CD4-positive, alpha-beta T cell treated with Interferon gamma for 1 hour (primary cell): ENCODE measurements at places on chromosomes 2 and 18.

GRCh38 chr18:22099925-22100324, 69.5 kb upstream of the GATA6 start:
- DNase-seq, result no peak

- DNase-seq, result peak; percentile 4
Measured at GRCh38 chr18:519019-519879, 18.7 kb upstream of the COLEC12 start.

DNA sequence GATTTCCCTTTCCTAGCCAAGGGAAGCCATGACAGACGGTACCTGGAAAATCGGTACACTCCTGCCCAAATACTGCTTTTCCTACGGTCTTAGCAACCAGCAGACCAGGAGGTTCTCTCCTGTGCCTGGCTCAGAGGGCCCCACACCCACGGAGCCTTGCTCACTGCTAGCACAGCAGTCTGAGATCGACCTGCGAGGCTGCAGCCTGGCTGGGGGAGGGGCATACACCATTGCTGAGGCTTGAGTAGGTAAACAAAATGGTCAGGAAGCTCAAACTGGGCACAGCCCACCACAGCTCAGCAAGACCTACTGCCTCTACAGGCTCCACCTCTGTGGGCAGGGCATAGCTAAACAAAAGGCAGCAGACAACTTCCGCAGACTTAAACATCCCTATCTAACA, 6.8 kb upstream of the CD207 start:
- no peak for DNase-seq

- no peak for DNase-seq
Measured at GRCh38 chr2:139196754-139197153, 416.6 kb upstream of the NXPH2 start.

- no peak for DNase-seq
Measured at GRCh38 chr2:47737-48136, 1.4 kb upstream of the FAM110C start.

GRCh38 chr2:234823196-234823876, 128.5 kb upstream of the SH3BP4 start:
- no peak for DNase-seq

DNA sequence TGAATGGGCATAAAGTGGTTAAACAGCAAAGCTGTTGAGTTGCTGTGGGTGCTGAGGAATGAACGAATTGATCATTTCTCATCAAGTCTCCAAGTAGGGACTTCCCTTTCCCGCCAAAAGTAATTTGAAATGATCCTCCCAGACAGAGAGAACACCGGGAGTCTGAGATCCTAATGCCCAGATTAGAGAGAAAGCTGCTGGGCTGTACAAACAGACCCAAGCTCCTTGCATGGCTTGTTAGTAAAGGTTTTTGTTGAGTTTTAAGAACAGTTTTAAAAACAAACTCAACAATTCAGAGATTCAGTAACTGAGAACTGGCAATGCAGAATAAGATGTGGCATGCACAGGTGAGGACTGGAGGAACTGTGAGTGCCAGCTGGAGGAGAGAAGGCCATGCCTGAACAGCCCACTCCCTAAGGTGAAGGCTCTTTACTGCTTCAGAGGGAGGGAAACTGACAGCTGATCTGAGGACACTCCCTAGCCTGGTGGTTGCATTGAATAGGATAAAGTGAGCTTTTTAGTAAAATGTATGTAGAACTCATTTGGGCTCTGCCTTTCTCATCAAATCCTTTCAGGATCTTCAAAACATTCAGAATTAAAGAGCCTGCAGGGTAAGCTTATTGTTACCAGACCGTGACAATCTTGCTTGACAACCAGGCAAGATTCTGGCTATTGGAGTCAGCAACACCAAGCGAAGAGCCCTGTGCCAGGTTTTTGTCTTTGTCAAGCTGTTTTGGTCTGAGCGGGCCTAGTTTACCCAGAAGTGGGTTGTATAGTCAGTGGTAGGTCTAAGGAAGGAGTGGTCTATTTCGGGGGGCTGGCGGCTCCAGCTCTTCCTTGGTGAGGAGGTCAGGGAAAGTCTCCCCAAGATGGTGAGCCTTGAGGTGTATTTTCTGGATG, 63.2 kb upstream of the IGFBP5 start:
- DNase-seq, result no peak

- no peak for DNase-seq
Measured at GRCh38 chr2:191693166-191693565, 15.2 kb downstream of the NABP1 start.

- no peak for DNase-seq
Measured at GRCh38 chr2:196925768-196926561, 542 bp downstream of the PGAP1 start.

DNA sequence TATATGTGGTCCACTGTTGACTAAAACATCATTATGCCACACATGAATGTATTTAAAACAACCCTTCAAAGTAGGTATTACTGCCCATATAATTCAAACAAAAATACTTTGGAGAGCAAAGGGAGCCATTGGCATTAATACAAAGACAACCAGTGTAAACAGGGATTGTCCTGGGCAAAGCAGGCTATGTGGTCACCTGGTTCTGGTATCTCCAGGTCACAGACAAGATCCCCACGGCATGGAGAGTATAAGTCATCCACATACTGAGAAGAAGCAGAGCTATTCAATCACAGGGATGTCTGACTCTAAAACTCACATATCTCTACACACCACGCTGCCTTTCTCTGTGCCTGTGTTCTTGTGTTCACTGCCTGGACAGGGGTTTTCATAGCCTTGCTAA, 81.4 kb upstream of the BZW1 start:
- DNase-seq, result no peak

GRCh38 chr2:164430166-164430783, 191.0 kb downstream of the GRB14 start:
- no peak for DNase-seq

DNA sequence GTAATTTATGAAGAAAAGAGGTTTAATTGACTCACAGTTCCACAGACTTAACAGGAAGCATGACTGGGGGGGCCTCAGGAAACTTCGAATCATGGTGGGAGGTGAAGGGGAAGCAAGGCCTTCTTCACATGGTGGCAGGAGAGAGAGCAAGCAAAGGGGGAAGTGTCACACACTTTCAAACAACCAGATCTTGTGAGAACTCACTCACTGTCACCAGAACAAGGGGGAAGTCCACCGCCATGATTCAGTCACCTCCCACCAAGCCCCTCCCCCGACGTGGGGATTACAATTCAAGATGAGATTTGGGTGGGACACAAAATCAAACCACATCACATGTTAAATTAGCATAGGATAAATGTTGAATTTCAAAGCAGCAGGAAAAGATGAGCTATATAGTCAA, 56.2 kb downstream of the STRADB start:
- DNase-seq, result no peak

- DNase-seq, result no peak
Measured at GRCh38 chr18:13004396-13004795, 13.2 kb downstream of the CEP192 start.

GRCh38 chr2:207054521-207054920, 111.2 kb downstream of the KLF7 start:
- no peak for DNase-seq

- no peak for DNase-seq
Measured at GRCh38 chr2:152466041-152466440, 131.1 kb downstream of the FMNL2 start.

DNA sequence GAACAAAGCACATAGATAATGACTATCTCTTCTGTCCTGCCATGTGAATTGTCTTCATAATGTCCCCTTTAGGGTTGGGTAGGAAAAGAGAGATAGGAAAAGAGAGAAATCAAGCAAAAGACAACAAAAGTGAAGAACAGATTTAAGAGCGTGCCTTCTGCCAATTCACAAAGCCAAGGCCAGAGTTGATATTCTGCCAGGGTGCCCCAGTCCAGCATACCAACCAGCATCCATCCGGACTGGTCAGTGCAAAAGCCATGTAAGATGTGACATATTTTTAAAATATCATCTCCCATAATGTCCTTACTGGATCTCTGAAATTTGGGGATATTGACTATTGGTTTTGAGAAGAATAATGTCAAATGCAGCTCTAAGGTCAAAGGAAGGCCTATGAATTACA, 35.7 kb upstream of the KLF7 start:
- no peak for DNase-seq

- DNase-seq, result no peak
Measured at GRCh38 chr2:41326851-41327250, 721.0 kb upstream of the PKDCC start.
